ENCODE measurements at places on chromosomes 4 and X.
A peak's percentile ranks its signal among the peaks of the same experiment; 100 is the strongest.

DNA sequence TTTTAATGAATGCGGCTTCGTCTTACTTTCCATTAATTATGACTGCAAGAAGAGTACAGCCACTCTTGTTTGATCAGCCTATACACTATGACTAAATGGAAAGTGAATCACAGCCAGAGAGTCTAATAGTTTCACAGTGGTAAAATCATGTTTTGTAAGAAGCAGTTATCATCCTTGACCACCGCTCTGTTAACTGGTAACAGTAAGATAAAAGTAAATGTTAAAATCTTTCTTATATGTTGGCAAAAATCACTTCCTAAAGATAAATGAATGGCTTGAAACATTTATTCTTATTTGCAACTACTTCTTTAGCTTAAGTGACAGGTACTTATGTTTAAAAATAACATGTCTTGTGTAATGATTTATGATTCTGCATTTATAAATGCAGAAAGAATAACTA, 13.2 kb downstream of the GALNT7 start:
- no peak for DNase-seq

- no peak for DNase-seq
Observed at GRCh38 chr4:29653221-29653620, 1066.9 kb upstream of the PCDH7 start.

DNA sequence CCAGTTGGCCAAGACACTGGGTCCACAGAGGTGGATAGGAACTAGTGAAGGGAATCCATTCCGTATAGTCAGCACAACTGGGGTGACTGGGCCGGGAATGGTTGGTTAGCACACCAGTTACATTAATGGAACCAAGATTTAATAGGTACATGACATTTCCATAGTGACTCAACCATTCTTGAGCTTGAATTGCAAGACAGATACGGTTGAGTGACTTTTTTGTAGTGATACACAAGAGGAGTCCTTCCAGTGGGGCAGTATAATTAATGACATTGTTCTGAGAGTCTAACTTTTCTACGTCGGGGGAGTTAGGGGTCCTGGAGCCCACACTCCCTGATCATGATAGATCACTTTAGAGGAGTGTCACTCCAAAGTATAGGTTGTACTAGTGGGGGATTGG, 211.6 kb upstream of the CXCL13 start:
- DNase-seq: no peak

- DNase-seq: no peak
Observed at GRCh38 chr4:76293772-76294171, 12.8 kb upstream of the STBD1 start.

GRCh38 chr4:123877551-123877950, 481.0 kb downstream of the SPRY1 start:
- no peak for DNase-seq

DNA sequence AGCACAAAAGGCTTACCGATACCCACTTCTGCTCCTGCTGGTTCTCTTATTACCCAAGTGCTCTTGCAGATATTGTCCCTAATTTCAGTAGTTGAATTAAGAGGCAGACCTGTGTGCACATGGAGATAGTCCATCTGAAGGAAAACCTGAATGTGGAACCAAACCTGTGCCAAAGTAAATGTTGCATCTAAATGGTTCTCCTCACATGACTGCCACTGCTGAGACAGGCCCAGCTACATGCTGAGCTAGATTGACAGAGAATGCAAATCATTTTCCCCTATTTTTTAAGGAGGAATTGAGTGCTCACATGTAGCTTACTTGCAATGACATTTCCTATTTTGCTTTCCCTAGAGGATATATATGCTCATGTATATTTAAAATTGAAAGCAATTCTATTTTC, 609.1 kb upstream of the TECRL start:
- DNase-seq: no peak

- DNase-seq: no peak
Observed at GRCh38 chr4:10587697-10588096, 96.9 kb downstream of the CLNK start.

DNA sequence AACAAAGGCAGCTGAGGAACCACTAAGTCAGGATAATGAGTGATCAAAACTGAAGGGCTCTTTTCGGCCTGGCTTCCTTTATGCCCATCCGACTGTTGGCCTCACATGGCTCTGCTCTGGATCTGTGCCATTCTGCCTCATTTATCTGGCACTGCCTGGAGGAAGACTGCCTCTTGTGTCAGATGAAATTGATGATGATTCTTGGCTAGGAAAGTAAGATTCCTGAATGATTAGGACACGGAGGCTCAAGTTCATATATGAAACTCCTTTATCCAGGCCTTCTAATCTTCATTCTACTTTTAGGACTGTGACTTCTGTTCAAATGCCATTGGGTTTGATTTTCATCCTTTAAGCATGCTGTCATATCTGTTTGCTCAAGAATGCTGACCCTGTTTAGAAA, 475.4 kb upstream of the RPS6KA3 start:
- no peak for DNase-seq

DNA sequence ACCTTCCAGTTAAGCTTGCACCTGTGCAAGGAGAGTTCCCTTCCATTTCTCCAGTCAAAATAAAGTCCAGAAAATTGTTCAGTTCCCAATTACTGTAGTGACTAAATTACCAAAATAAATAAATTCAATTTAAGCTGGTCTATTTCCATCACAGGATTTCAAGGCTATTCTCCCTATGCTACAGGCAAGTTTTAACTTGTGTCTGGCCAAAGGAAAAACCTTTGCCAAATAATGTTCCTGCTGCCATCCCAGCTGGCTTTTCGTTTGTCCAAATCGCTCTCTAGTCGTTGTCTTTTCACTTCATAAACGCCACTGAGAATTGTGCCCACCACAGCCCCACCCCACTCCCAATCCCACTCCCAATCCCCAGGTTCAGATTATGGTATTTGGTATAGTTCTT, 2.4 kb downstream of the KCTD8 start:
- DNase-seq: no peak

- DNase-seq: no peak
Observed at GRCh38 chr4:183960046-183960420, 54.9 kb downstream of the STOX2 start.

DNA sequence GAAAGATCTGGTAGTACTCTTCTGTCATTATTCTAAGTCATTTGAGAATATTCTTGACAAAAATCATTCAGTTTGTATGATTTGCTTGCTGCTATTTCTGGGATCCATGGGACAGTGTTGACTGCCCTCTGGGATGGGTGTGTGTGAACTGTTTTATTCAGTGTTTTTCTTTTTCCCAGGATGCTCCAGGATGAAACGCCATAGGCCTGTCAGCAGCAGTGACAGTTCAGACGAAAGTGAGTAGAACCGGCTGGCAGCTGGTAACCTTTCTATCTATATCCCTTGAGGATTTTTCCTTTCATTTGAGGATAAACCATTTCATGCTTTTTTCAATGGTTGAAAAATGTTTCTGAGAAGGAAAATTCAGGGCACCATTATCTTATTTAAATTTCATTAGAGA, 72.5 kb downstream of the JADE3 start:
- DNase-seq: no peak

- DNase-seq: no peak
Observed at GRCh38 chr4:53959343-53960120, 104.9 kb downstream of the CHIC2 start.

GRCh38 chrX:14039344-14039743, 9.7 kb upstream of the GEMIN8 start:
- DNase-seq: peak; percentile 75

GRCh38 chr4:130203571-130203970, 1107.6 kb downstream of the C4orf33 start:
- DNase-seq: no peak

DNA sequence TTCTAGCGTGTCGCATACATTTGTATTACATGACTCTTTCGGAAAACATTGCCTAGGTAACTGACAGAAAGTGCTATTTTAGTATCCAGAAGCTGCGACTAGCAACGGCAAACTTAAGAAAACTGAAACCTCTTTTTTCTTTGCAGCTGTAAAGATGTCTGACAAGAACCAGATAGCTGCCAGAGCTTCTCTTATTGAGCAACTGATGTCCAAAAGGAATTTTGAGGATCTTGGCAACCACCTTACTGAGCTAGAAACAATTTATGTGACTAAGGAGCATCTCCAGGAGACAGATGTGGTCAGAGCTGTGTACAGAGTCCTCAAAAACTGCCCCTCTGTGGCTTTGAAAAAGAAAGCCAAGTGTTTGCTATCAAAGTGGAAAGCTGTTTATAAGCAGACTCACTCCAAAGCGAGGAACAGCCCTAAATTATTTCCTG, 9.4 kb downstream of the TCEANC start:
- DNase-seq: no peak

DNA sequence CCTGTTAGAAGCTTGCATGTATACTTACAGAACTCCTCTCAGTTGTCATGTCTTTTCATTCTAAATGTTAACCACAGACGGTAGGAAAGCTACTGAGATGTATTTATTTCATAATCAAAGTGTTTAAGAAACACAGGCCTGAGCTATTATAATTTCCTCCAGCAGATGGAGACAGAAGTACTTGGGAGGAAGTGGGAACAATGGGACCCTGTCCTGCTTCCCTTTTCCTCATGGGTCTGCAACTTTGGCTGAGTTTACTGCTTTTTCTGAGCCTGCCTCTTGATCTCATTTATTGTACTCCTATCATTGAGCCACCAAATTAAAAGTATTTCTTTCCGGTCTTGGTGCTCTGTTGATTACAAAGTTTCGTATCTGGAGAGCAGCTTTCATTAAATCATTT, 67.7 kb upstream of the SPANXN2 start:
- DNase-seq: no peak

GRCh38 chr4:127518046-127518445, 114.7 kb upstream of the INTU start:
- no peak for DNase-seq

DNA sequence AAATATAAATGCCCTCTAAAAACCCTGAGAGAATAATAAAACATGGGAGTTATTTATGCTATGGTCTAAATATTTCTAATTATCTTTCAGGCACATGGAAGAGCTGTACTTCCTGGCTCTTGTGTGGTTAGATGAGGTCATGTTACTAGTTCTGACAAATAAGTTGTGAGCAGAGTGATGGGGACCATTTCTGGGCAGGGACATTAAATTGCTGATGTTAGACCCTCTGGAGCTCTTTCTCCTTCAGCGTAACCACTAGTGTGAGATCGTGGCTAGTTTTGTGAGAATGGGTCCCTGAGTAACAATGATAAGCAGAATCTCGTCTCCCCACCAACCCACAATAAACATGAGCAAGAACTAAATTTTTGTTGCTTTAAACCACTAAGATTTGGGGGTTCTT, 108.0 kb downstream of the MAML3 start:
- no peak for DNase-seq

DNA sequence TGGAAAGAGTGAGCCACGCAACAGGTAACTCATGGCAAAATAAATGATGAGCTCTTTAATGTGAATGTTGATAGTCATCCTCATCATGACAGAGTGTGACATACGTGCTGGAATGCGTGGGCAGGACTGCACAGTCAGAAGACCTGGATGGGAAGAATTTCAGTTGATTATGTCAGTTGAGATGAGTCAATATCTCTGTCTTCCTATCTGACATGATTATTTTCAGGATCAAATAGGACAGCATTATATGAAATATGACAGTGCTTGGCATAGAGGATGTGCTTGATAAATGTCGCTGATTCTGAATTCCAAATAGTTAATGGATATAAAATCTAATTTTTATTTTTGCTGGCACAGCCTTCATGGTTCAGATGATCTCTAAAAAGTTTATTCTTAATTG, 95.1 kb downstream of the IL15 start:
- no peak for DNase-seq

DNA sequence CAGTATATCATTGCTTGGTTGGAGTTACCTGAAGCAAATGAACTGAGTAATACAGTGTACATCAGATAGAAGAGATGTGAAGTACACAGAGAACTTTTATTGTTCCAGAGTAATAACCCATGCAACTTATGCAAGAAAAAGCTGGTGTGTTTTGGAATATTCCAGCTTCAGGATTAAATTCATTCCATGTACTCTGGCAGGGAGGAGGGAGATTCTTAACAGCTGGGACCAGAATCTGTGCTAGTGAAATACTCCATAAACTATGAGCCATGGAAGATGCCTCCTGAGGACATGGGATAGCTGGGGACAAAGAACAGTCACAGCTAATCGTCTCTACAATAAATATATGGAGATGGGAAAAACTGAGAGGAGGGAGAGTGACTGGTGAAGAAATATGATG, 101.6 kb upstream of the OTUD4 start:
- no peak for DNase-seq

DNA sequence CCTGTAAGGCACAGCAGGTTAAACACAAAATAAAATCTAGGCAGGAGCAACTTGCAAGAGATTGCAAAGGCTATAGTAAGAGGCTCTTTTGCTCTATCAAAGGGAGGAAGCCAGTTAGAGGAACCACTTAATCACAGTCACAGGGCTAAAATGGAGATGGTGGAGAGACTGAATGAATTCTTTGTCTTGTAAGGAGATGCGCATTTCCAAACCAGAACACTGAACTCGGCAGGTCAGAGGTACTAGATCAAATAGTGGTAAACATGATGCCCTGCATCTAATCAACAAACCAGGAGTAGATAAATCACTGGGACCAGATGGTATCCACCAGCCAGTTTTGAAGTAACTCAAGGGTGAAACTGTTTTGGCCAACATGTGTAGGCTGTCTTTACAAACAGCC, 55.8 kb downstream of the GPC4 start:
- DNase-seq: no peak

DNA sequence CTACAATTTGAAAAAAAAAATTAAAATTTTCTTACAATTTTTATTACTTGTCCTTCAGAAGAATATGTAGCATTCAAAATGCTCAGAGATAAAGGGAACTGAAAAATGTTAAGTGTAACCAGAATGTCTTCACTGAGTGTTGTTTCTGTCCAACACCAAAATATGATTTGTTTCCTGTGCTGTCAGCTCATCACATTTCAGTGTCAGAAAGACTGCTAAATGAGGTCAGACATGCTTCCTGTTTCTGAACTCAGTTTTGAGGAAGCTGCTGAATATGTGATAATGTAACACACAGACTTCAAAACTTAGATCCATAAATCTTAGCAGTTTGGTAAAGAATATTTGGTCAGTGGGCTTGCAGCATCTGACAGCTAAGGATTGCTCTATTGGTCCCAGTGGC, 1849.7 kb downstream of the PCDH7 start:
- no peak for DNase-seq

DNA sequence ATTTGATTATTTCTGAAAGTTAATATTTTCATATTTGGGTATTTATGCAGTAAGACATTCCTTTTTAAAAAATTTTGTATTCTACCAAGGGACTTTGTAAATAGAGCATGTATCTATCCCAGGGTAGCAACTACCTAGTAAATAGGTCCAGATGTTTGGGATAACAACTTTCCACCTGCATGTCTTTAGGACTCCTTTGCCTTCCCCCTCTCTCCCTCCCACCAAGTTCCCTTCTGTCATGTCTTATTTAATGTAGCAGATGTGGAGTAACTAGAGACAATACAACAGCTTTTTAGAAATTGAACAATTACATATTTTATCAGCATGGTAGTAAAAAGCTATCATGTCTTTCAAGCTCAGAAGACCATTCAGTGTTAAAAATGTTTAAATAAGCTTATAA, 821.0 kb downstream of the C4orf33 start:
- DNase-seq: no peak

- no peak for DNase-seq
Observed at GRCh38 chr4:153534792-153535629, 68.9 kb downstream of the TMEM131L start.

GRCh38 chr4:28822163-28822562, 1898.0 kb upstream of the PCDH7 start:
- no peak for DNase-seq
